ENCODE measurements at places on chromosomes 6 and 20. TPM values are rescaled to one million over a fixed set of nuclear protein-coding genes. Genes with fewer than 3 reads are reported as not detected.
A peak's percentile ranks its signal among the peaks of the same experiment; 100 is the strongest.

DNA sequence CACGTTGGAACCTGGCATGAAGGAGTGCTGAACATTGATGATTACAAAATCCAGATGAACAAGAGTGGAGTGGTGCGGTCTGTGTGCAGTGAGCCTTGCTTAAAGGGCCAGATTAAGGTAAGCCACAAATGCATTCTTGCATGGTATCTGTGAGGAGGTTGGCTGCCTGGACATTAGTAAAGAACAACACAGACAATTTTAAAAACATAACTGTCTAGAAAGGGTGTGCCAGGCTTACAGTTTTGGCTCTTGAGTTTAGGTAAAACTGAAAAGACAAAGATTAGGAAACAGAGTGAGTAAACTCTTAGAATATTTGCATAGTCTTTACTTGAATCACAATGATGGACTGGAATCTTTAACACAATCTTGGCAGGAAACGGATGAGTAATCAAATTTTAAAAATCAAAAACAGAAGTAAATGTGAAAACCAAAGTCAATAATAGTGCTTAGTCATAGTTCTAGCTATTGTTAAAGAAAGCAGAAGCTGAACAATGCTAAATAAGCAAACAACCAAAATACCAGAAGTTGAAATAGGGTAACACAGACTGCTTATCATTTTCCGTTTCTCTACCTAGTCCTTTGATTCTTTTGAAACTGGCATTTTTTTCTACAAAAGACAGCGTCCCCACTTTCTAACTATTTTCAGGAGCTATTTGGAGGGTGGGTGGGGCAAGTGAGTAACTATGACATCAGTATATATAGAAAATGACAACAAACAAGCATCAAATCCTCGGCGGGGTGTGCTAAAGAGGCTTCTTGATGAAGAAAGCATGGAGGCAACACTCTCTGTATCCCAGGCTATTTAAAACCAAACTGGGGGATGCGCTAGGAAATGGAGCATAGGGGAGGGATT lies 185.8 kb upstream of the RAB32 start:
- DNase-seq = peak; percentile 53

- DNase-seq = no peak
These were observed 18.0 kb upstream of the TBC1D22B start for GRCh38 chr6:37239526-37239925.

DNA sequence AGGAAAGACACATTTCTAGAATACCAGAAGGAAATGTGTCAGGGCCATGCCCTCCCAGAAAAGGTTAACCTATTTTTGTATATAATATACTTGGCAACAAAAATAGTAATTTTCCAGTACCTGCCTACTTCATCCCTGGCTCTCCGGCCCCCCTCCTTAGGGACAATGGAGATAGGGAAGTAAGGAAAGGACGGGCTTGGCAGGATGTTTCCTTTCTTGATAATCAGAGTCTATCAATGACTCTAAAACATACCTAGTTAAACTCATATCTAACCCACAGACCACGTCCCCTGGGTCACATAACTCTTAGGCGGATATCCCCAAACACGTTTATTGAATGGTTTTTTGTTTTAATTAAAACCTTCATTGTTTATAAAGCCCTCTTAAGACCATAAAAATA lies 11.8 kb downstream of the UQCC2 start:
- no peak for DNase-seq

DNA sequence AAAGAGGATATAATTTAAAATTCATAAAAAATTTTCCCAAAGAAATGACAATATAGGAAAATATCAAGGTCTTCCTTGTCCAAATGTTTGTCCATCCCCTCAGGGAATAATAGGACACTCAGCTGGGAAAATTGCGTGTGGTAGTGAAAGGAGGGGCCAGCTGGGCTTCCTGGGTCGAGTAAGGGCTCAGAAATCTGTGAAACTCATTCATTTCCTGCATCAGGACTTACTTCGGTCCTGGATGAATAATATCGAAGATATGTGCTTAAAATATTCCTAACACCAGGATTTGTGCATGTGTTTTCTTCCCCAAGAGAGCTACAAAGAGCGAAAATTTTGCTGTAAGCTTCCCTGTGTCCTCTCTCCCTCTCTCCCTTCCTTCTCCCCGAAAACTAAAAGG lies 118.2 kb upstream of the GJE1 start:
- DNase-seq = peak; percentile 89

- DNase-seq = peak; percentile 25
These were observed 56.8 kb upstream of the FABP7 start for GRCh38 chr6:122722746-122723145.

DNA sequence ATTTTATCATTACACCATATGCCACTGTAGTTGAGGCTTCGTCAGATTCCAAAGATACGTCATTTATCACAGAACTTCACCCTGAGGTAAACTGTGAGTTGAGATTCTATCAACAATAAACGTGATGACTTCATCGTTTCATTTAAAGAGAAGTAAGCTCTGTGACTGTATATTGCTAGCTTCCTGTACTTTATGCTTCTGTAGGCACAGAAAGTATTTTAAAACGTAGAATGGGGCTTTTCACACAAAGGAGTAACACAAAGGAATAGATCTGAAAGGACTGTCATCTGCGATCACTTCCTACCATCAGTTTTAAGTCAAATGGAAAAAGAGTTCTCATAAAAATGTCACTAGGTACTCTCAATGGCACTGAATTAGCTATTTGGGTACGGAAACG lies 234.4 kb upstream of the MCHR2 start:
- DNase-seq = no peak

- DNase-seq = no peak
These were observed 62.8 kb downstream of the LAMA4 start for GRCh38 chr6:112191509-112192020.

DNA sequence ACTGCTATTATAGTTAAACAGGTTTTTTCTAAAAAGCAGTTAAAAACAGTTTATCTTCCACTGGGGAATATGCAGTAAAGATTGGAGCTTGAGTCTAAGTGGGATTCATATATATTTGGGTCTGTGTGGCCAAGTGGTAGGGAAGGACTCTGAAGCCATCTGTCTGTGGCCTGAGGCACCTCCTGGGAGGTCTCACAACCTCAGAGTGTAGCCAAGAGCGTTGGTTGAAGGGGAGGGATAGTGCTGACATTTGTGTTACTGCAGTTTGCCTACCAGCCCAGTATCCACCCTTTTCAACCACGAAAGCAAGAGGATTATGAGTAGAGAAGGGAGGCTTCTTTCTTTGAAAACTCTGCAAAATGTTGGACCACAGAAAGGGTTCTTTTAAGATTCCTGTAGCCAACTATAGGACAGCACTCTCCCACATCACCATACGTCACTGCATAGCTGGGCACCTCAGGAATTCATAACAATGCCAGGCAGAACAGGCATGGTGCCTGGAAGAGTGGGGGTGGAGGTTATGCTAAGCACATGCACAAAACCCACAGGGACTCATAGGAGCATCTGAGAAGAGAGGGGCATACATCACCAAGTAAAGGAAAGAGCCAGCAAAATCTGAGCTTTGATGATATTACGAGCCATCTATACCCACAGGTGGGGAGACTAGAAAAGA lies 90.5 kb upstream of the HEY2 start:
- peak; percentile 73 for DNase-seq

GRCh38 chr20:21435576-21435975 lies 38.2 kb upstream of the NKX2-4 start:
- peak; percentile 36 for DNase-seq

GRCh38 chr20:53360852-53361251 lies 232.8 kb downstream of the ZNF217 start:
- no peak for DNase-seq

GRCh38 chr20:56430957-56431356 lies 18.9 kb downstream of the CASS4 start:
- DNase-seq = no peak

DNA sequence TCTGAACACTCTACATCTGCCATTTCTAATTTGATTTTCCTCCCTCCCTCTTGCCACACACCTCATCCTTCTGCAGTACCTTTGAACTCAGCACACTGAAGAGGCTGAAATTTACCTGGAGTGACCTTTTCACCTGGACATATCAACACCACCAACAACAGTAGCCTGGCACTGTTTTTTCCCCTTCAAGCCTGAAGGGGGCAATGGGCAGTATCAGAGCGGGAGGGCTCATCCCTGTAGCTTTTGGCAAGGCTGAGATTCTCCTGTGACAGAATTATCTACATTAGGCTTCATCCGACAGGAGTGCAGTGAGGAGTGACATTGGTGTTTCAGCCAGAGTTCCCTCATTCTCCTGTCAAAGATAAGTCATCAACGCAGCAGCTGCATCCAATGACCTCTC lies 312.8 kb upstream of the SPTLC3 start:
- DNase-seq = no peak

GRCh38 chr6:94341173-94341572 lies 921.8 kb upstream of the EPHA7 start:
- DNase-seq = no peak

GRCh38 chr6:132198896-132199295 lies 202.4 kb downstream of the MOXD1 start:
- no peak for DNase-seq

The SLC4A11 gene
- 4.8 TPM for total RNA-seq

The CST5 gene
- total RNA-seq = not detected

The FNDC11 gene
- total RNA-seq = 1.8 TPM

The TSPO2 gene
- not detected for total RNA-seq

The LY6G6C gene
- total RNA-seq = not detected

The C6orf120 gene
- 34.2 TPM for total RNA-seq
